Choroid plexus epithelial cell (primary cell): ENCODE measurements at places on chromosomes 5 and 9.

DNA sequence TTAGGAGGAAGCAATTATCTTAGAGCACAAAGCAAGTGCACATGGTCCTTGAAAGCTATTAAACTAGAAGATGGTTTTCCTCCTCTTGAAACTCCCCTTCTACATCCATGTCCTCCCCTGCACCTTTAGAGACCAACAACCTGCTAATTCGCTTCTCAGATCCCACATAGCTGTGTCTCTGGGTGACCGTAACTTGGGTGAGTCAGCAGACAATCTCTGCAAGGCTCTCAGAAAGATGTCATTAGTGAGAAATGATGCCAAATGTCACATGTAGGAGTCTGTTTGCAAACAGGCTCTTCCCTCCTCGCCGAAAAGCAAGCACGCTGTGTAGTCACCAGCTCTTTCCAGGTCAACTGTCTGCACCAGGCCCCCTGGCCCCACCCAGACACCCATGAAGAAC is 291.8 kb downstream of the SLIT3 start:
- no peak for DNase-seq

DNA sequence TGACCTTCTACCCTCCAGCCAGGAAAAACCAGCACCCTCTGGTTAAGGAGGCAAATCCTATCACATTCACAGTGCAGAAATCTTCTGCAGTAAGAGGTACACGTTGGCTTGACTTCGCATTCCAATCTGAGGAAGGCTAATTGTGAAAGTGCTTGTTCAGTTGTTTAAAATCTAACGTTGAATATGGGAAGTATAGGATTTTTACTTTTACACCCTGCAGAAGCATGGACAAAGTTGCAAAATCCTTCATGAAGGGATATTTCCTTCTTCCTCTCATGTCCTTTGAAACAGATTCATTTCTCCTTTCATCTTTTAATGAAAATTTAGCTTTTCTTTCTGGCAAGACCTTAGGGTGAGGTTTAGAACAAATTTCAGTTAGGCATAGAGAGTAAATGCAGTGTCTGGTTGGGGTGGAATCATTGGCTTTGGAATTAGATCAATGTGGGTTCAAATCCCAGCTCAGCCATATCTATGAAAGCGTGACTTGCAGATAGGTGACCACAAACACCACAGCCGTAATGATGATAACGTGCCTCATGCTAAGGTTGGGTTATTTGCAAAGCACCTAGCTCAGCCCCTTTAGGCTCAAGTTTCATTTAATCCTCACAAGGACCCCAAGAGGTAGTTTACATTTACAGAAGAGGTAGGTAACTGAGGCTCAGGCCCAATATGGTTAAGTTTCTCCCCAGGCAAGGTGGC is 42.2 kb upstream of the C5orf58 start:
- DNase-seq, result no peak

- peak; percentile 72 for DNase-seq
Measured at GRCh38 chr5:100762108-100762507, 141.0 kb downstream of the ST8SIA4 start.

DNA sequence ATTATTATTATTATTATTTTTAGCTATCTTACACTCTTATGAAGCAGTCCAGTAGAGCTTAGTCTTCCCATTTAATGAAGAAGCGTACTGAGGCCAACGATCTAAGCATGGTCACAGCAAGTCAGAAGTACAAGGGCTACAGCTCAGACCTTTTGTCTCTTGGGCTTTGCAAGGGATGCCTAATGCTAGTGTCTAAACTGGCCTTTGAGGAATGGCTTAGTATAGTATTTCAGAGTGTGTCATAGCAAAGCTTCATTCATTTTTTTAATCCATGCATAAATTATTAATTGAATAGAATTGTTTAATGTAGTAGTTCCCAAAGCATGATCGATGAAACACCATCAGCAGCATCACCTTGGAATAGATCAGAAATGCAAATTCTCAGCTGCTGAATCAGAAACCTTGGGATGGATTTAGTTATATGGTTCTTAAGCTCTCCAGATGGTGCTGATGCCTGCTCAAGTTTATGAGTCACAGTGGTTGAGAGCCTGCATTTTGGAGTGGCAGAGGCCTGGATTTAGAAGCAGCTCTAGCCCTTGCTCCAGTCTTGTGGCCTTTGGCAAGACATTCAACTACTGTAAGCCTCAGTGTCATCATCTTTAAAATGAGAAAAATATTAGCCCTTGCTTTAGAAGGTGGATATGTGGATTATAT is 6.1 kb downstream of the IL12B start:
- DNase-seq, result peak; percentile 69

DNA sequence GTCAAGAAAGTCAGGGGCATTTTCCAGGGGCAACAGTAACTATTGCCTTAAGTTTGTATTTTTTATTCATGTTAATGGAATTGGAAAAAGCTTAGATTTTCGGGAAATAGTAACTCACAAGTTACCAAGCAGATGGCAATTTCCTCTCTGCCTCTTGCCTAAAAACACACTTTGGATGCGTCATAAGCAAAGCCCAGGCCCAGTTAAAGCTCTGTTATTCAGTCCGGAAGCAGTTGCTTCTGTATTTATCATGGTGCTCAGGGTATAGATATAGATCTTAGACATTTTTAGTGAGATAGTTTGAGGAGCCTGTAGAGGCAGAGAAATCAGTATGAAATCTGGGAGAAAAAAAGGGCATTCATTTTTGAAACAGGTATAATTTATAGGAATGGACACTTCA is 260.3 kb upstream of the TNC start:
- no peak for DNase-seq

DNA sequence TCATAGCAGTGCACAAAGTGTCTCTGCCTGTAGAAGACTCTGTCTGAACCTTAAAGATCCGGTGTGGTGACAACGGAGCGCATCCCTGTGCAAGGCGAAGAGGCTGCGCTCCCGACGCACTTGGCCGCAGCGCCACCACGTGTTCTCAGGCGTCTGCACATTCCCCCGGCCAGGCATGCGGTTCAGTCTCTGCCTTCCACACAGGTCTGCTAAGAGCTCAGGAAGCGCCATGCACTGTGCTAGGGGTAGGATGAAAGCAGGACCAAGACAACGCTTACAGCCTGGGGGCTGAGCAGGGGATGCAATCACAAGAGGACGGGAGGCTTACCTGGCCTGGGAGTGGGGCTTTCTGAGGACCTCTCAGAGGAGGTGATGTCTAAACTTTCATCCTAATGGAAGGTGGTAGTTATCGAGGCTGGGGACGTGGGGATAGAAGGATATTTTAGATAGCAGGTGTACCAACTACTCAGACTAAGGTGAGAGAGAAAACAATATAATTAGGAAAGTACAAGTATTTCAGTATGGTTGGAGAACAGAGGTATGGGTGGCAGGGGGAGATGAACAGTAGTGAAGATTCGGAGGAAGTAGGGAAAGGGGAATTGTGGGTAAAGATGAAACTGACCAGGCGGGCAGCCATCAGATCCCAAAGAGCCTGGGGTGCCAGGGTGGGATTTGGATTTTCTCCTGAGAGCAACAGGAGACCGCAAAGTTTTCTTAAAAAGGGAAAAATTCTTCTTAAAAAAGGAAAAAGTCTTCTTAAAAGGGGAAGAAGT is 13.3 kb downstream of the CAPSL start:
- peak; percentile 81 for DNase-seq
